ENCODE measurements at places on chromosomes 1 and 21.

DNA sequence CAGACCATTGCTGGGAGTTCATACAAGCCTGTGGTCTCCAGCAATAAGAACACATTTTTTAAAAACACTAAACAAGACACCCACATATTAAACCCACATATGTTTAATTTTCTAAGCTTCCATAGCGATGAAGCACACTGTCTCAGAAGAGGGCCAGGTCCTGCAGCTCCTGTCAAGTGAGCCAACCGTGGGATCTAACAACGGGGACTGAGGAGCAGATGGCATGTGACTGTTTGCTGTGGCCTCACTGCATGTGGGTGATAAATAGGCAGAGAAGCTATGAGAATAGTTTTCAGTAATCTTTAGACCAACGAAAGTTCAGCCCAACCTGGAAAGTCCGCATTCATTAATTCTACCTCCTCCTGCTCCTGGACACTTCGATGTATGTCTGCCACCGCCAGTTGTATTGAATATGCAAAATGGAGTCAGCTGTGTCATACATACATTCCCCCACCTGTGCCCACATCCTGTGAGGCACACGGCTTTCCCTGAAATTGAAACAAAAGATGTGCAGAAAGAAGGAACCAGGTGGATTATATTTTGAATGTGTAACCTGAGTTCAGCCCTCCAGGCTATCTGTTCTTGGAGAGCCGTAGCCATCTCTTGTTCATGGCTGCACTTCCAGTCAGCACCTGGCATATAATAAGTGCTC is 88.2 kb downstream of the MIS18A start:
- DNase-seq = no peak

- DNase-seq = no peak
Measured at GRCh38 chr1:97461782-97462181, 459.1 kb downstream of the DPYD start.

DNA sequence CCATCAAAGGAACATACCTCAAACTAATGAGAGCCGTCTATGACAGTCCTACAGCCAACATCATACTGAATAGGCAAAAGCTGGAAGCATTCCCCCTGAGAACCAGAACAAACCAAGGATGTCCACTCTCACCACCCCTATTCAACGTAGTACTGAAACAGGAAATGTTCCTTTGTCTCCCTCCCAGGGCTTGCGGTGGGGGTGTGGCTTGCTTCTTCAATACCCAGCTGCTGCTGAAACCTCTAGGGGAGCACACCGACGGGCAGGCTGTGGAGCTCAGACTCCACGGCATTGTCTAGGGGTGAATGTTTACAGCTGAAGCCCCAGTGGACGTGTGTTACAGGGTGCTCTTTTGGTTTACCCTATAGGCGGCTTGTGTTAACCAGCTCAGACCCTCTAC is 30.5 kb upstream of the B3GALT2 start:
- no peak for DNase-seq

GRCh38 chr21:33541105-33541711 is 709 bp downstream of the GART start:
- no peak for DNase-seq

- no peak for DNase-seq
Measured at GRCh38 chr1:180503280-180503862, 994 bp upstream of the ACBD6 start.

DNA sequence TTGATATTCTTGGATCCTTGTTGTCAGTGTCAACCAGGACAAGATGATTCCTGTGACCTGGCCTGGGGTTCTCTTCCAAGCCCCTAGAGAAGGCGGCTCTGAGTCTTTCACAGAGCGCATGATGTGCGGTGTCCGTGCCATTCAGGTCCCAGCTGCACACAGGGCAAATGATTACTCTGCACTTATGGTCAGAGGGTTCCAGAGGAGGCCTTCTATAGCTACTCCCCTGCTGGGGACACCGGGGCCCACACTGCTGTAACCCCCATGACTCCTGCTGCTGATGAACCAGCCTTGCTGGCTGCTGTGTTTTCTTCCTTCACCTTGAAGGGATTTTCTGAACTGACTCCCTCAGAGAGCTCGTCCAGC is 1.5 kb downstream of the PTGFRN start:
- no peak for DNase-seq

GRCh38 chr1:10918531-10918930 is 93.9 kb upstream of the TARDBP start:
- no peak for DNase-seq

- DNase-seq = no peak
Measured at GRCh38 chr1:164644268-164644667, 85.3 kb downstream of the PBX1 start.

DNA sequence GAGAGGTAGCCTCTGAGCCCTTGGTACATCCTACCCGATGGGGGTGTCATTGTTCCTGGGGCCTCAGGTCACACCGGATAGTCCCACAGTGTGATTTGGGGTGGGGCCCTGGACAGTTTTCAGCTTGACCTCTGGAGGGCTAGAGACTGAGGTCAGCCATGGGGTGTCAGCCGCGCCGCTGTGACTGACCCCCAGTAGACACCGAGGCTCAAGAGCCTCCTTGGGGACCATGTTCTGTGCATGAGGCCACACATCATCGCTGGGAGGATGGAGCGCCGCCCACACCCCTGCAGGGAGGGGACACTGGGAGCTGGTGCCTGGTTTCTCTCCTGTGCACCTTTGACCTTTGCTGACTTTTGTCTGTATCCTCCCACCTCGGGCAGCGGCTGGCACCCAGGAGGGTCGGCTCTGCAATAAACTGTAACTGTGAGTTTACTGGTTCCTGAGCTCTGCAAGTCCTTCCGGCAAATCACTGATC is 22.6 kb downstream of the ITGB2 start:
- DNase-seq = no peak

- DNase-seq = no peak
Measured at GRCh38 chr1:55124470-55124869, 85.1 kb downstream of the PCSK9 start.

DNA sequence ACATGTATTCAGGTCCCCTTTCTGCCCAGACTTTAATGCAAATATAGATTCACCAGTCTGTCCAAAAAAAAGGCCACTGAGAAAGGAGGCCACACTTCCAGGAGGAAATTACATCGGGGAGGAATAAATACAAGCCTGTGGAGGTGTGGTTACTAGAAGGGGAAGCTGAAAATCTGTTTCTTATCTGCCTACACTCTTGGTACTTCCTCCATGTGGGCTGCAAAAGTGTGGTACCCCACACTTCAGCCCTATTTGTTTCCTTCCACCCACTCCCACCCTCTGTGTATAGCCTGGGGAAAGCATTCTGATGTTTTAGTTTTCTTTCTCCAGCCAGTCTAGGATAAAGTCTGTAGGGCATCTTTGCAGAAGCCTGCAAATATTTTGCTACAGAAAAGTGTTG is 38.4 kb downstream of the UTP25 start:
- DNase-seq = no peak

- DNase-seq = no peak
Measured at GRCh38 chr1:246161626-246162025, 345.5 kb downstream of the SMYD3 start.

GRCh38 chr1:15220825-15221431 is 26.1 kb upstream of the FHAD1 start:
- DNase-seq = no peak

GRCh38 chr1:226650236-226650841 is 88.7 kb downstream of the ITPKB start:
- no peak for DNase-seq

DNA sequence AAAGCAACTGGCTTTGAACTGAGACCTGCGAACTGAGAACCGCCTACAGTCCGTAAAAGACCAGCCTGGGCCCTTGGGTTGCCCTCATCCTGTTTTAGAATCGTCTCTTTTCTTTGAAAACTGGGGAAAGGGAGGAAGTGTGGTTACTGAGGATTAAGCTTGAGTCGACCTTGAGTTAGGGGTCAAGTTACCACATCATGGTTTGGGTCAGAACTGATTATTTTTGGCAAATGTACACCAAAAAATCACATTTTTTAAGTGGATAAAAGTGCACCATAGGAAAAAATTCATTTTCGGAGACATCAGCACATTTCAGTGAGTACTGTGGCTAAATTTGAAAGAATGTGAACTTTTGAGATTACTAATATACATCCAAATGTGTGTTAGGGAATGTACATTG is 76.9 kb upstream of the KAZN start:
- no peak for DNase-seq

DNA sequence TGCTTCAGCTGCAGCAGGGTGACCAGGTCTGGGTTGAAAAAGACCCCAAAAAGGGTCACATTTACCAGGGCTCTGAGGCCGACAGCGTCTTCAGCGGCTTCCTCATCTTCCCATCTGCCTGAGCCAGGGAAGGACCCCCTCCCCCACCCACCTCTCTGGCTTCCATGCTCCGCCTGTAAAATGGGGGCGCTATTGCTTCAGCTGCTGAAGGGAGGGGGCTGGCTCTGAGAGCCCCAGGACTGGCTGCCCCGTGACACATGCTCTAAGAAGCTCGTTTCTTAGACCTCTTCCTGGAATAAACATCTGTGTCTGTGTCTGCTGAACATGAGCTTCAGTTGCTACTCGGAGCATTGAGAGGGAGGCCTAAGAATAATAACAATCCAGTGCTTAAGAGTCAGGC is 2.9 kb downstream of the C1QA start:
- no peak for DNase-seq

Data from T follicular helper cell (primary cell).